ENCODE measurements at places on chromosomes 3 and 15. TPM values are rescaled to one million over a fixed set of nuclear protein-coding genes. Genes with fewer than 3 reads are reported as not detected.

The CTNNB1 gene
- total RNA-seq: 177 TPM

The EPHB1 gene
- total RNA-seq: 2.1 TPM

DNA sequence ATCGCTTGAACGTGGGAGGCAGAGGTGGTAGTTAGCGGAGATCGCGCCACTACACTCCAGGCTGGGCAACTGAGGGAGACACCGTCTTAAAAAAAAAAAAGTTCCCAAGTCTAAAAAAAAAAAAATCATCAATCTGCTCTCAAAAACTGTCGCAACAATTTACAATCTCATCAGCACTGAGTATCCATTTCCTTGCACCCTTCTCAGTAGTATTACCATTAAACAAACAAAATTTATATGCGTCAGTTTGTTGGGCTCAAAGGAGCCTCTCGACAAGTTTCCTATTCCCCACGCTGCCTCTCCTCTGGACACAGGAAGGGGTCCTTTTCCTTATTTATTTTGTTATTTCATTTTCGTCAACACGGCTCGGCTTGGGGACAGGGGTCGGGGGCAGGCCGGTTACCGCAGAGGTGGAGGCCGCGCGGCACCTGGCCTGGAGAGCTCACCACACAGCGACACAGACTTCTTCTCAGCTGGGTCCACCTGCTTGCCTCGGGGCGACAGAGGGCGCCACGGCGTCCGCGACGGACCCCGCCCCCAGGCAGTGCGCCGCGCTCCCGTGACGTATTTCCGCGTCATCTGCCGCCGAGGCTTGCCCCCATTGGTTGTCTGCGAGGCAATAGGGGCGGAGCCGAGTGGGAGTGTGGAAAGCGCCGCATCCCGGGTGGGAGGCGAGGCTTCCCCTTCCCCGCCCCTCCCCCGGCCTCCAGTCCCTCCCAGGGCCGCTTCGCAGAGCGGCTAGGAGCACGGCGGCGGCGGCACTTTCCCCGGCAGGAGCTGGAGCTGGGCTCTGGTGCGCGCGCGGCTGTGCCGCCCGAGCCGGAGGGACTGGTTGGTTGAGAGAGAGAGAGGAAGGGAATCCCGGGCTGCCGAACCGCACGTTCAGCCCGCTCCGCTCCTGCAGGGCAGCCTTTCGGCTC lies at the start of gene MAP2K1:
Gene MAP2K1, plus strand, starts transcription at position 709 of the 920 bp plus-strand sequence. CDS start 436 bp downstream, outside the sequence.
- peak; percentile 98 for DNase-seq

- no peak for DNase-seq
These were observed 23.7 kb downstream of the RBM5 start for GRCh38 chr3:50112462-50112861.

The LOXL1 gene
- 7.3 TPM for total RNA-seq

DNA sequence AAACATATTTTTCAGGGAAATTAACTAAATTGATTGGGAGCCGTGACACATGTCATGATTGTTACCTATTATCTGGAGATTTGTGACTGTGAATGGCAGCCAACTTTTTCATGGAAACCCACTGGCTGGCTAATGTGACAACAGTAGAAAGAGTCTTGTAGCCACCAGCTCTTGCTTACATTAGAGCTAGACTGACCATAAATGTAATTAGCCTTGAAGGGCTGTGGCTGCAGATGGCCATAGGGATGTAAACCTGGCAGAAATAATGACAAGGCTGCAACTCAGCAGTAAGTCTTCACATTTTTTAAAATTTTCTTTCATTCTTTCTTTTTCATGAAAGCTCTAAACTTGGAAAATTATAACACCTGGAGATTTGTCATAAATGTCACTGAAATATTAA lies 168.2 kb upstream of the ROBO2 start:
- DNase-seq: no peak

DNA sequence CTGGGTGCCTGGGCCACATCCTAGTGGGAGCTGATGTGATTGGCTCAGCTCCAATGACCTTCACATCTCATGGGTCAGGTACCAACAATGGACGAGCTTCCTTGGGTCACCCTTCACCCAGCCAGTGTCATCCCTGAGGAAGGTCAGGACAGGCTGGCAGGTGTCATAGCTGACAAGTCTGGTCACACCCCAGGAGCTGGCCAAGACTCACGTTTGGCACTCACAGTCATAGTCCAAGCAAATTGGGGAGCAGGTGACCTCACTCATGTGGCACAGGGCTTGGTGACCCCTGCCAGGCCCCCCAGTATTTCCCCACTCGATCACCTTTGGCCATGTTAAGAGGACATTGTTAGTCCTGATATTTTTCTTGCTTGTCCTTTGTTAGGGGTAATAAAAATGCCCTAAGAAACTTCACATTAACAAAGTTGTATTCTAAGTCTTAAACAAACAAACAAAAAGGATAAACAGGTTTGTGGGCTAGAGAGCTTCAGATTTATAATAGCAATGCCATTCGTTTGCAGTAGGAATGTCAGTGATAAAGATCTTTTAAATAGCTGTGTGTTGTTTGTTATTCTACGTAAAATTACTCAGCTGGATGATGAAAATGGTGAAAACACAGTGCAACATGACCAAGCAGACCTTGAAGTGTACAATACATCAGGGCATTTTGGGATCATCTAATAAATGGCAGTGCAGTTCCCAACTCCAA lies 79.5 kb upstream of the POMGNT2 start:
- no peak for DNase-seq

- DNase-seq: no peak
These were observed 225.3 kb downstream of the FOXP1 start for GRCh38 chr3:71358243-71358642.

The ATP8B4 gene
- 2.8 TPM for total RNA-seq

- DNase-seq: no peak
These were observed 650.8 kb upstream of the ADAMTS9 start for GRCh38 chr3:65338571-65338970.

The DUOXA2 gene
- not detected for total RNA-seq

DNA sequence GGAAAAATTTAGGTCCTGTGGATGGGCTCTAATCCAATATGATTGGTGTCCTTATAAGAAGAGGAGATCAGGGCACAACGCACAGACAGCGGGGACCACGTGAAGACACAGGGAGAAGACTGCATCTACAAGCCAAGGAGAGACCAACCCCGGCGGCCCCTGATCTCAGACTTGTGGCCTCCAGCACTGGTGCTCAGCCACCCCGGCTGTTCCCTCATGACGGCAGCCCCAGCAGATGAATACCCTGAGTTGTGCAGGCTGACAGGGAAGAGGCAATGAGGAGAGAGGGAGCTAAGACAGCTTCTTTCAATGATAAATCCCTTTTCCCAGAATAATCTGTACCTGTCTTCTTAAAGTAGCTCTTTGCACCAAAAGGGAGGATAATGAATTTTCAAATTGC lies 33.3 kb upstream of the CGNL1 start:
- DNase-seq: no peak

The TRAIP gene
- 7.9 TPM for total RNA-seq
